T-helper 17 cell (primary cell): ENCODE measurements at places on chromosomes 1 and 21. TPM values are rescaled to one million over a fixed set of nuclear protein-coding genes. Genes with fewer than 3 reads are reported as not detected.

GRCh38 chr1:85889870-85890269, 181.6 kb upstream of the ZNHIT6 start:
- DNase-seq, result no peak

DNA sequence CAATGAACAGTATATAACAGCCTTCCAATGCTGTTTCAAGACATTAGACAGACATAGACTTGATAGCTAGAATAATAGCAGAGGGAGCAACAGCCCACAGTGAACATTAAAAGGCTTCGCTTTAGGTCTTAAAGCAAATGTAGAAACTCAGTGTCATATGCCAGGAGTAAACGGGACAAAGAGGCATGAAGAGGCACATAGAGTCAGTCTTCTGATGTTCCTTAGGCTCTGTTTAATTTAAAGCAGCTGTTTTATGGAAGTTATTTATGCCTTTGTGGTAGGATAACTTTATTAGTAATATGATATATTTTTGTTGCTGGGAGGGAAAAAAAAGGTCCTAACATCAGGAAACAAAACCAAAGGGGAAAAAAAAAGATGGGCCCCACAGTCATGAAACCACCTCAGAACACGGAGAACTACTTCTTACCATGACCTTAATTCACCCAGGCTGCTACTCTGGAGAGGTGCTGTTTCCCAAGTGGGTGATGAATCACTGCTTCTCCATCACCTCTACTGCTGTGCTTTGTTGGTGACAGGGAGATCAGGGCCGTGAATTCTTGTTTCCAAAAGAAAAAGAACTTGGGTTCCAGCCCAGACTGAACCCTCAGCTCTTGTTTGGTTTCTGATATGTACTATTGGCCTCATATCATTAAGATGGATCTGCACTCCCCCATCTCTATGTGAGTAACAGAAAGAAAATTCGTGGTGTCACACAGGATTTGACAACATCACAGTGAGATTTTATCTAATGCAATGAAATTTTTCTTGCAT, 616.9 kb downstream of the KIF26B start:
- no peak for DNase-seq

GRCh38 chr1:23930270-23930669, 17.1 kb upstream of the CNR2 start:
- no peak for DNase-seq

- DNase-seq, result no peak
Observed at GRCh38 chr1:194103101-194103500, 916.7 kb upstream of the B3GALT2 start.

GRCh38 chr1:12776801-12777557, 3.4 kb downstream of the PRAMEF12 start:
- no peak for DNase-seq

DNA sequence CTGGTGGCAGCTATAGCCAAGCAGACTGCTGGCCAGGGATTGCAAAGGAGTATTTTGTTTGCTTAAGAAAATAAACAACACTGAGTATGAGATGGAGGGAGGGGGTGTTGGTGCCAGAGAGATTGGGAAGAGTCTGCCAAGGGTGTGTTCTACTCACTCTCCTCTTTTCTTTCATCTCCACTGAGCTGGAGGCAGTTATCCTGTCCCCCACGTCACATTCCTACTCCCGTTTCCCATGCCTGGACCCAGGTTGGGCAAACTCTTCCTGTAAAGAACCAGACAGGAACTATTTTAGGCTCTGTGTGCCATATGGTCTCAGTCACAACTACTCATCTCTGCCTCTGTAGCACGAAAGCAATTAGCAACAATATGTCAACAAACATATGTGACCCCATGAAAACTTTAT, 1.4 kb upstream of the IL24 start:
- DNase-seq, result no peak

TMEM51 gene
- not detected for total RNA-seq

ZNF695 gene
- not detected for total RNA-seq

LRRC7 gene
- total RNA-seq, result not detected
